HCT116 (cell line): ENCODE measurements at places on chromosomes 1 and 21.

GRCh38 chr1:96520579-96520947 is 201.0 kb upstream of the PTBP2 start:
- no peak overlapping the region for H3K4me3 ChIP-seq
- DNase-seq, result no peak
- no peaks in the 10 kb centered on the region for H3K27me3 ChIP-seq
- H3K4me1 ChIP-seq, result 0 out of 2 replicates have a peak, but pooled peaks cover 2% of the 10 kb centered on the region
- no peaks in the 10 kb centered on the region for H3K36me3 ChIP-seq
- H3K27ac ChIP-seq, result no peak overlapping the region

DNA sequence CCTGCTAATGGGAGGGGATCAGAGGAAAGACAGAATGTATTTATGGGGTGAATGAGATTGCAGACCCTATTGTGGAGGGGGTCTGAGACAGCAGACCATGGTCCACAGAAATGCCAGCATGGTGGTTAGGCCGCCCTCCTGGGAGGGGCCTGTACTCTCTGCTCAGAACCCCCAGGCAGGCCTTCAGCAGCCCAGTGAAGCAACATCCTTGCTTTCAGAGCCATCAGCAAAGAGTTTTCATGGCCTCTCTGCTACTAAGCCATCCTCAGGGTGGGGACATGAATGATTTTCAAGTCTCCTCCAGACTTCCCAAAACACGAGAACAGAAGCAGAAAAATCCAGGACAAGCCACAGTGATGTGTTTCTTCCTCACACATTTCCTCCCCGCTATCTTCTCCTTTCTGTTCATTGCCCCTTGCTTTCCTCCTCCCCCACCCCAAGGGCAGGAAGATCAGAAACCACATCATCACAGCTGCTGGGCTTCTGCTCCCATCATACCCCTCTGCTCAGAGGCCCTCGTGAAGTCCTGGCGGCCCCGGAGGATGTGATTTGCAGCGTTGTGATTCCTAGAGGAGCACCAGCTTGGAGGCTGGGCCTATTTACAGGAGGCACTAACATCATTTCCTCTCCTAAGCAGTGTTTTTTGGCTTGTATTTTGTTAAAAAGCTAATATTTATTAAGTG is 48.0 kb downstream of the ABCA4 start:
- no peaks in the 10 kb centered on the region for H3K27me3 ChIP-seq
- H3K36me3 ChIP-seq, result no peaks in the 10 kb centered on the region
- H3K4me1 ChIP-seq, result peaks cover 26% of the 10 kb centered on the region
- no peak for DNase-seq
- no peak overlapping the region for H3K27ac ChIP-seq

- no peaks in the 10 kb centered on the region for H3K36me3 ChIP-seq
- H3K27me3 ChIP-seq, result no peaks in the 10 kb centered on the region
- DNase-seq, result no peak
- no peaks in the 10 kb centered on the region for H3K4me1 ChIP-seq
Observed at GRCh38 chr1:168032029-168032428, 95.2 kb upstream of the MPC2 start.

DNA sequence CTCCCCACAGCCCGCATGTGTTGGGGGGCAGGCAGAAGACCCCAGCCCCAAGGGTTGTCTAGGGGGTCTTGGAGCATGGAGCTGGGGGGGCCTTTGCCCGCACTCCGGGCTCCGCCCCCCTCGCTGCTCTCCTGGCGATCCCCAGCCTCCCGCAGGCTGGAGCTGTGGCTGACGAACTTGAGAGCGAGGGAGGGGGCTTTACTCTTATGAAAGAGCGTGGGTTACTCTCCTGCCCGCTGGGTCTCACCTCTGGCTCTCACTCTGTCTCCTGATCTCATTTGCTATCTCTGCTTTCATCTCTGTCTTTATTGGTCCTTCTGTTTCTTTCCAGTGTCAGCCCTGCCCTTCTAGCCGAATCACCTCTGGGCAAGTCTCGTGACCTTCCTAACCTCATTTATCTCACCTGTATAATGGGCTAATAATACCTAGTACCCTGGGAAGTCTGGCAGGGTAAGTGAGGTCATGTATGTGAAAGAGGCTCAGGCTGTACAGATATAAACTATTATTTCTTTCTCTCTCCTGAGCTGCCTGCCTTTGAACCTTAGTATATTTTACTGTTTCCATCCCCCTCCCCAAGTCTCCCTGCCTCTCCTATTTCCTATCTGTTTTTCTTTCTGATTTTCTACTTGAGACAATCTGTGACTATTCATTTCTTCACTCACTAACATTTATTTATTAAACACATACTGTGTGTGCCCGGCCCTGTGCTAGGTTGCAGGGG is 731 bp downstream of the EFNA4 start:
- H3K27ac ChIP-seq, result peak overlapping the region; percentile 93
- peaks cover 8% of the 10 kb centered on the region; the same call in 1 of the 2 replicates for H3K36me3 ChIP-seq

GRCh38 chr21:44992608-44993031 is 52.8 kb downstream of the SLX9 start:
- H3K4me3 ChIP-seq, result no peak overlapping the region
- no peak for DNase-seq
- no peak overlapping the region for H3K27ac ChIP-seq
- no peaks in the 10 kb centered on the region for H3K27me3 ChIP-seq
- H3K4me1 ChIP-seq, result no peaks in the 10 kb centered on the region
- H3K36me3 ChIP-seq, result no peaks in the 10 kb centered on the region

- H3K27ac ChIP-seq, result no peak overlapping the region
- no peaks in the 10 kb centered on the region for H3K4me1 ChIP-seq
- DNase-seq, result no peak
- H3K4me3 ChIP-seq, result no peak overlapping the region
Observed at GRCh38 chr1:182050481-182051448, 10.7 kb downstream of the ZNF648 start.

DNA sequence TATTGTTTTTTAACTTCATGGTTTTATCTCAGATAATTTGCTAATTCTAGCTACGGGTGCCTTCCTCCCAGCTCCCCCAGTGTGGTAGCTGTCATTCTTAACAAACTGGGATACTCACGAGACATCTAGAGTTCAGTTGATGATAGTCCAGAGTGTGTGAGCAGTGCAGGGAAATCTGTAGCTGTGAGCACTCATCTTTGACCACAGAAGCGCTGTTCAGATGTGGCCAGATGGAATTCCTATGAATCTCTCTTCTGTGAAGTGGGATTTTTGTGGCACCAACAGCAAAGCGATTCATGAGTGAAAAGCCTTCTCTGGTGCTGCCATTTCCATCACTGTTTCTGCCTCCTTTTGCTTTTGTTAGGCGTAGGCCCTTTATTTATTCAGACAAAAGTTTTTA is 125.1 kb downstream of the NFIA start:
- no peaks in the 10 kb centered on the region for H3K27me3 ChIP-seq
- no peak overlapping the region for H3K4me3 ChIP-seq
- H3K36me3 ChIP-seq, result no peaks in the 10 kb centered on the region

DNA sequence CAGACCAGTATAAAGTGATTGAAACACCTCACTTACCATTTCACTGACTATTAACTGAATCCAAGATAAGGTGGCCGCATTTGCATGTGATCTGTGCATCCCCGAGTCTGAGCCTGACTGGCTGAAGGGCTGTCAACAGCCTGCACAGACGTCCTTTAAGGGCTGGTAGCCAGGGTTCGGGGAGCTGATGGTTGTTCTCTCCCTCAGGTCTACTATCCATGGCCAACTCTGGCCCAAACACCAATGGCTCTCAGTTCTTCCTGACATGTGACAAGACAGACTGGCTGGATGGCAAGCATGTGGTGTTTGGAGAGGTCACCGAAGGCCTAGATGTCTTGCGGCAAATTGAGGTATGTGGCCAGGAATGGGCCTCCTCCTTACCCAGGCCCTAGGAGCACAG is 14.0 kb downstream of the PPIE start:
- H3K36me3 ChIP-seq, result peaks cover 79% of the 10 kb centered on the region
- H3K27me3 ChIP-seq, result no peaks in the 10 kb centered on the region
- H3K27ac ChIP-seq, result no peak overlapping the region

DNA sequence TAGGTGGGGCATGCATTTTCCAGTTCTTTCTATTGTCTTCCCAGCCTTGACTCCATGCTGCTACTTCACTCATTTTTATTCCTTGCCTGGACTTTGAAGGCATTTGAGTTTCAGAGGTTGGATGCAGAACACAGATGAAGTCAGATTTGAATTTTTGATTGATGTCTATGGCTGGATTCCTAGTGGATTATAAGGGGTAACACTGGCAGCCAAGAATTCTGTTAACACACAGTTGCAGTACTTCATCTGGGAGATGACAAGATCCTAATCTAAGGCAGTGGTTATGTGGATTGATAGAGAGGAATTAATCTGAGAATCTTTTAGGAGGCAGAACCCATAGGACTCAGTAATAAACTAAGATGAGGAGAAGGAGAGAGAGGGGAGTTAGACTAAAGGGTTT is 439.0 kb upstream of the USP24 start:
- H3K27ac ChIP-seq, result no peak overlapping the region
- H3K36me3 ChIP-seq, result no peaks in the 10 kb centered on the region
- H3K4me1 ChIP-seq, result no peaks in the 10 kb centered on the region

GRCh38 chr1:50098591-50099021 is 10.1 kb upstream of the ELAVL4 start:
- no peaks in the 10 kb centered on the region for H3K4me1 ChIP-seq
- no peak for DNase-seq
- H3K4me3 ChIP-seq, result no peak overlapping the region
- H3K36me3 ChIP-seq, result no peaks in the 10 kb centered on the region

DNA sequence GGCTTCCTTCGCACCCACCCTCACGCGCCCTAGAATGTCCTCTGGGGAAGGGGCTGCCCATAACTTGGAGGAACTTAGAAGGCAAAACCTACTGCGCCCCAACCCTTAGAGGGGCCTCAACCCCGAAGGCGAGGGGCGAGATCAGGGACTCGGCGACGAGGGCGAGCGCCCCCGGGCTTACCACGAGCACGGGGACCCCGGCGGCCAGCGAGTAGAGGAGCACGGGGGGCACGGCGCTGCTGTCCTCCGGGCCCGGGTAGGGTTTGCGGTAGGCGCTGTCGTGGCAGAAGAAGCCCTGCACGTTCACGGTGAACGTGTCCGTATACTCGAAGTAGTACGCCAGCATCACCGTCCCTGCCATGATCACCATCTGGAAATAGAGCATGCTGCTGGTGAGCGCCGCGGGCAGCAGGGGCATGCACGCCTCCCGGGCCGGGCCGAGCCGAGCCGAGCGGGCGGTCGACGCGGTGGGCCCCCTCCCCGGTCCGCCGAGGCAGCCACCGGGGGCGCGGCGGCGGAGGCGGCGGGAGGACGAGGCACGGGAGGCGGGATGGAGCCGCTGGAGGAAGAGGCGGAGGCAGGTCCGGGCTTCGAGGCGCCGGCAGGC is 304 bp downstream of the PLPPR5 start:
- DNase-seq, result no peak
- no peaks in the 10 kb centered on the region for H3K4me1 ChIP-seq
- no peaks in the 10 kb centered on the region for H3K36me3 ChIP-seq

- H3K36me3 ChIP-seq, result no peaks in the 10 kb centered on the region
- no peak for DNase-seq
- no peak overlapping the region for H3K27ac ChIP-seq
Observed at GRCh38 chr1:221430152-221430960, 311.5 kb downstream of the DUSP10 start.

DNA sequence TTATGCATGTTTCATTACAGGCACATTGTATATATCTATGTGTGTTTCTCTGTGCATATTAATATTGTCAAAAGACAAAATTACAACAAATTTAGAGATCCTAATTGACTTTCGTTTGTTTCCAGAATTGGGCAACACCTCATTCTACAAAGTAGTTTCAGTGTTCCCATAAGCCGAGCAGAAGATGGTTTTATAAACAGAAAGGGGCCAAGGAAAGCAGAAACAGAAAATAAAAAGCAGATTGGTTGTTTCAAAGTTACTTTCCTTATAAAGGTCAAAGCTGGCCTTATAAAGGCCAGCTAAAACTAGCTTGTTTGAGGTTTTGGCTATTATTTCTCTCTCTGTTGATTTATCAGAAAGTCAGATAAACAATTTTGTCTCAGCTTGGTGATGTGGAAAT is 116.2 kb upstream of the FGGY start:
- H3K27ac ChIP-seq, result no peak overlapping the region
- no peak overlapping the region for H3K4me3 ChIP-seq
- no peaks in the 10 kb centered on the region for H3K4me1 ChIP-seq
- no peak for DNase-seq
- no peaks in the 10 kb centered on the region for H3K27me3 ChIP-seq
- no peaks in the 10 kb centered on the region for H3K36me3 ChIP-seq

DNA sequence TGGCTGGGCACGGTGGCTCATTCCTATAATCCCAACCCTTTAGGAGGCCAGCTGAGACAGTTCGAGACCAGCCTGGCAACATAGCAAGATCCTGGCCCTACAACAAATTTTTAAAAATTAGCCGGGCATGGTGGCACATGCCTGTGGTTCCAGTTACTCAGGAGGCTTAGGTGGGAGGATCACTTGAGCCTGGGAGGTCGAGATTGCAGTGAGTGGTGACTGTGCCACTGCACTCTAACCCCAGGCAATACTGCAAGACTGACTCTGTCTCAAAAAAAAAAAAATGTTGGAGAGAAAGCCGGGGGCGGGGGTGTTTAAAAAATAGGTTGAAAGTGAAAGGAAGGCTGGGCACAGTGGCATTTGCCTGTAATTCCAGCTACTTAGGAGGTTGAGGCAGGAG is 16.5 kb downstream of the CLDN19 start:
- H3K4me1 ChIP-seq, result no peaks in the 10 kb centered on the region
- no peaks in the 10 kb centered on the region for H3K27me3 ChIP-seq
- H3K36me3 ChIP-seq, result no peaks in the 10 kb centered on the region

DNA sequence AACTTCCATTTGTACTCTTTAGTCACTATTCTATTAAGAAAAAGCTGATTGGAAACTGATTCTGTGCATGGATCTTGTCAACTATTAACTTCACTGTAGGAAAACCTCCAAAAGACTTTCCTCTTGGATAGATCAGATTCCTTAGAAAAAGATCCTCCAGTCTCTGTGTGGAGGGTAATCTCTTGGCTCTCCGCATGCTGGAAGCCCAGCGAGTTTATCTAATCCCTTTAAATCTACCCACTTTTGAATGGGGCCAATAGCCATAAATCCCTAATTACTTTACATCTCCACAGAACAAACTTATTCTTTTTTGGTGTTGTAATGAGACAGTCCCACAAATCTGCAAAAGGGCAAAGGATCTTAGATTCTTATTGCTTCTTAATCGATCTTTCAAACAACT is 1206.4 kb upstream of the ADGRL4 start:
- H3K4me3 ChIP-seq, result no peak overlapping the region
- H3K36me3 ChIP-seq, result no peaks in the 10 kb centered on the region
- no peak overlapping the region for H3K27ac ChIP-seq
- H3K27me3 ChIP-seq, result no peaks in the 10 kb centered on the region

DNA sequence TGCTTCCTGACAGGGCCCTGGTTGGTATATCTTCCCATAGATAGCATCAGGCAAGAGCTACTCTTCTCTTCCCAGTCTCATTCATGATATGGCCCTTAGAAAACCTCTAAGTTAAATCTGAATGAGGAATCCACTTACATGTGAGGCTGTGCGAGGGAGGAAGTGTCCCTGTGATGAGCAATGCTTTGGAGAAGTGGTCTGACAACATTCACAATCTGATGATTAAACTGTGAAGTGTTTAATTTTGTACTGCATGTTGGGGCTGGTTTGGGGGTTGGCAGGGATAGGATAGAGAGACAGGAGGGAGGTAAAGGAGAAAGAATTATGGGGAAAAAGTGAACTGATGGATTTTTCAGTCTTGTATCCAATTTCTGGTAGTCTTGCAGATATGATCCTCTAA is 421.2 kb upstream of the DAB1 start:
- H3K4me3 ChIP-seq, result no peak overlapping the region
- H3K36me3 ChIP-seq, result no peaks in the 10 kb centered on the region
- H3K4me1 ChIP-seq, result no peaks in the 10 kb centered on the region
- H3K27me3 ChIP-seq, result no peaks in the 10 kb centered on the region
